ENCODE measurements at places on chromosomes 2 and 18. TPM values are rescaled to one million over a fixed set of nuclear protein-coding genes. Genes with fewer than 3 reads are reported as not detected.

- no peak for DNase-seq
Measured at GRCh38 chr2:69180227-69180626, 167.2 kb downstream of the ANTXR1 start.

DNA sequence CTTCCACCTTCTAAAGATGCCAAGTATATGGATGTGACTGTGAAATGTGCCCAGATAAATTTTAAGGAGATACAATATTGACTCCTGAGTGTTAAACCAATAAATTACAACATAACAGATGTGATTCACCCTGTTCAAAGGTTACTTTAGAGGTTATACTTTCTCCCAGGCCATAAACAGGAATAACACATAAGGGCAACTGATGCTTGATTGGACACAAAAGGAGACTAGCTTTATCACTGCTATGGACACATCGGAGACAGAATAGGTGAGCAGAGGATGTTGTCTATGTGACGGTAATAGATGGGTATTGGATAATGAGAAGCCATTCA lies 31.9 kb upstream of the SLC25A52 start:
- no peak for DNase-seq

DNA sequence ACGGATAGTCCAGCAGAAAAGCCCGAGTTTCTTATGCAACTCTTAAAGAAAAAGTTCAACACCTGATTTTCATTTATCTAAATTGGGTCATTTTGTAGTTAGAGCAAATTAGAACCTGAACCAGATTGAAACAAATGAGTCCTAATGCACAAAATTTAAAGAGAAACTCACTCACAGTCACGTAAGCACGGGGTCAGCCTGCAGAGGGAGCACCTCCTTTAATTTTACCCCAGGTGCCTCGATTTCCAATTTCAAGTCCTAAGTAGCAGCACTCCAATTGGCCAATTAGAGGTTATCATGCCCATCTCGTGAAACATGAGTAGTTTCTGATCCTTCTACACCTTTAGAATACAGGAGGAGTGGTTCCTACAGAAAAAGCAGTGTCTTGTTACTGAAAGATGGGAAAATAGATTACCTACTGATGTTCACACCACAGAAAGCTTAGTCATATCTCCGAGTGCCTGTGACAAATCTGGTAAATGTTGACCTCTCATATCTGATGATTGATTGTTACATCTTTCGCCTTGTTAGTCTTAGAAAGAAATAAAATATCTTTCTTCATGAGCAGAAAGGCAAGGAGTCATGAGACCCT lies 1929.8 kb upstream of the LRRTM1 start:
- DNase-seq = no peak

GRCh38 chr2:47598476-47598875 lies 184.5 kb upstream of the MSH6 start:
- no peak for DNase-seq

LRP1B gene
- under 0.01 TPM for total RNA-seq

MROH2A gene
- not detected for total RNA-seq

- no peak for DNase-seq
Measured at GRCh38 chr2:64516651-64517510, 7.2 kb upstream of the AFTPH start.

GRCh38 chr2:78553866-78554647 lies 471.4 kb upstream of the REG3G start:
- DNase-seq = no peak

DNA sequence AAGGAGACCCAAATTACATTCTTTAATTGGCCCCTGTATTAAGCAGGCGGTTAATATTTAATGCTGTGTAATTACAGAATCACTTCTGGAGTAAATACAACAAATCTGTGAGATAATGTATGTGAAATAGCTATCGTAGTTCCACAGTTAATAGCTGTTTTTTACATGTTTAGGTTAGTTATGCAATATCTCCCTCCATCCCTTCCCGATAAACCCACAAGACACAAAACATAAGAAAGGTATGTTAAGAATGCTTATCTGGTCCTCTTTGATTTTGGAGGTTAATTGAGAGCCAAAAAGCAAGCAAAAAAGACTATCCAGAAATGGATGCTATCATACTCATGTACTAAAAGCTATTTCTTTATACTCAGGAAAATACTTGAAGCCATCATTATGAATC lies 49.1 kb downstream of the ZNF638 start:
- no peak for DNase-seq

DNA sequence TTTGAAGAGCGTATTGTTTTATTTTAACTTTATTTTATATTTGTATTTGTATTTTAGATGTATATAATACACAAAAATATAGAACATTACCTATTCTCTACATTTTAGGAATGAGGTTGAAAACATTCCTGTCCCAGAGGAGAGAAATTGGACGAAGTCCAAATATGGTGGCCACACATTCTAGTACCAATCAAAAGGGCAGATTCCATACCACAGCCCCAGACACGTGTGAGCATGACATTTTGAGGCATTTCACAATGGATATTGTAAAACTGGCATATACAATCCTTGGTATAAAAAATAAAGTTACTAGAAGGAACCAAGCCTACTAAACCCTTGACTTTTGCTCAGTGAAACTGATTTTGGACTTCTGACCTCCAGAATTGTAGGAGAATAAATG lies 50.6 kb downstream of the C2orf76 start:
- DNase-seq = no peak

GRCh38 chr2:230643576-230644291 lies 68.9 kb upstream of the CAB39 start:
- DNase-seq = peak; percentile 26

GRCh38 chr2:180706694-180707093 lies 273.7 kb upstream of the UBE2E3 start:
- no peak for DNase-seq

GRCh38 chr18:56268952-56269351 lies 369.4 kb downstream of the TXNL1 start:
- DNase-seq = no peak

DNA sequence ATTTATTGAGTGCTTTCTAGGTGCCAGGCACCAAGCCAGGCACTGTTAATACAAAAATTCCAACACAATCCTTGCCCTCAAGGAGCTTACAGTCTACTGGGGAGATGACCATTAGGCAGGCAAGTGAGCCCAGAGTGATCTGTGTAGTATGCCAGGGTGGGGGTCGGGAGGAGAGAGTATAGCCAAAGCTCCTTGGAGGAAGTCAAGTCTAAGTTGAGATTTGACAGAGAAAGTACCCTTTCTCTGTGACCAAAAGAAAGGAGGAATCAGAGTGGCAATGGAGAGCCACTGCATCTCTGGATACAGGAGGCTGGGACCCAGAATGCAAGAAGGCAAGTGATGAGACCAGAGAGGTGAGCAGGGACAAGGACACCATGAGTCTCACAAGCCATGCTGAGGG lies 7.5 kb downstream of the ANKRD53 start:
- DNase-seq = no peak

DNA sequence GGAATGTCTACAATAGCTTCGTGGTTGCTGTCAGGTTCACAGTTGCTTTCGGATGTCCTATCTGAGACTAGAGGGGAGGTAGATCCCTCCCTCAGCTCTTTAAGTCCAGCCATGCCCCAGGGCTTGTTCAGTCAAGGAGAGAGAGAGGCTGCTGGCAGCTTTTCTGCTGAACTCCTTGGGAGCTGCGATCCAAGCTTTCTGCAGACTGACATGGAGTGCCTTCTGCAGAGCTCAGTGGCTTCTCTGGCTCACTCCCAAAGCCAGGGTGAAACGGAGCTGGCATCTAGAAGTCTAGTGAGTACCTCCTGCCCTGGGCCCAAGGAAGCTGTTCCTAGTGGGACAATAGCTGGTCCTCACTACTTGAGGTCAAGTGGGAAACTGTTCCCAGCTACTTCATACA lies 62.5 kb downstream of the TMEM17 start:
- DNase-seq = no peak

DNA sequence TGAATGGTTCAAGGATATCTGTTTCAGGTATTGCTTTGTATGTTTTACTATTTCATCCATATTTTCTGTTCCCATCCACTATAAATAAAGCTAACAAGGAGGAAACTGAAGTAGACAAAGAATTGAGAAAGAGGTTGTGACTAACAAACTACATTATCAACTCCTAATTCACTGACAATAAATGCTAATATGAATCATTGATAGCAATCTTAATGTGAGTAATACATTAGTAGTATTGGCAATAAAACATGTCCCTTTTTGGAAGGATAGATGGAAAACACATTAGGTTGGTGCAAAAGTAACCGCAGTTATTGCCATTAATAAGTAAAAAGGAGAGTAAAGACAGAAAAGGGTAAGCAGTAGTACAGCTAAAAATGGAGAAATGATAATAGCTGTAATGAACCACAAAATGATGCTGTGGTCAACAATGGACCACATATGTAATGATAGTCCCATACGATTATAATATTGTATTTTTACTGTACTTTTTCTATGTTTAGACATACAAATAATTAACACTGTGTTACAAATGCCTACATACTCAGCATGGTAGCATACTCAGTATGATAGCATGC lies 104.7 kb downstream of the THADA start:
- DNase-seq = no peak

LRRC30 gene
- not detected for total RNA-seq

CDKL4 gene
- total RNA-seq = 0.51 TPM

DNA sequence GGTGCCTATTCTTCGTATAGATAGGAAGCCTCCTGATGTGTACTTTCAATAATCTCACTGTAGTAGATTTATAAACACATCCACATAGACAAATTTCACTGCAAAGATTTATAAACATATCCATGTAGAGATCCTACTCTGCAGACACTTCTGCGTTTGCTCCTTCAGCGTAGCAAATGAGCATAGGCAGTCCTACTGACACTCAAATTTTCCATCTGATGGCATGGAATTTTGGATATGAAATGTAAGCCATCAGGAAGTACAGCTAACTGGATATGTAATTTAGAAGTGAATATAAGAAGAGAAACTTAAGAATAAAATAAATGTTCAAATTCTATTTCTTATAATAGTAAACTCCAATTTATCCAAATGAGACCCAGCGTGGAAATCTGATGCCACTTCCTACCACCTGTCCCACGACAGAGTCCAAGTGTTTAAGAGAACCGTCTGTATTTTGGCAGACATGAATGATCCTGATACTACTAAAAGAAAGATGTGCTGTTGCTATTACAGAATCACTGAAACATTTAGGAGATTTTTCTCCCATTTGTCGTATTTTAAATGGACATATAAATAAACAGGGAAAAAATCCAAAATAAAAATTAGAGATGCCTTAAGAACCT lies 86.0 kb downstream of the DTNA start:
- no peak for DNase-seq

RPRM gene
- not detected for total RNA-seq
